Esophagus squamous epithelium (tissue), 5 donors: ENCODE measurements at places on chromosomes 7 and 10.

DNA sequence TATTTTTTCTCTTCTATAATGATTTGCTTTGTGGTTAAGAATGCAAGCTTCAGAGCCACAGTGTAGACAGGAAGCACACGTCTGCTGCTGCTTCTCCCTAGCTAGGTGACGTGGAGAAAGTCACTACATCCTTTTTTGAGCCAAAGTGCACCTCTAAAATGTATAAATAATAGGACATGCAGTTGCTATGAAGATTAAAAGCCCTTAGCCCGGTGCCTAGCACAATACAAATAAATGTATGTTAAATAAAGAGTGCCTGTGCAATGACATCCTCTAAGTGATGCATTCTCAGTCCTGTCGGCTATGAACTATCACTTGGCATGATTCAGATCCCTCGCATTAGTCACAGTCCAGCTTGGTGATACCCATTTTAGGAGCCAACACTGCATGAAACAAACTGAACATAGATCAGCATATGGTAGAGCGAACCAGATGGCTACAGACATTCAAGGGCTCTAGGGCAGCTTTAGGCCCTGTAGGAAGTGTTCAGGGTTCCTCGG is 4.8 kb upstream of the TRDMT1 start:
- DNase-seq: no peak

GRCh38 chr10:3747984-3748383 is 37.0 kb downstream of the KLF6 start:
- DNase-seq: no peak

DNA sequence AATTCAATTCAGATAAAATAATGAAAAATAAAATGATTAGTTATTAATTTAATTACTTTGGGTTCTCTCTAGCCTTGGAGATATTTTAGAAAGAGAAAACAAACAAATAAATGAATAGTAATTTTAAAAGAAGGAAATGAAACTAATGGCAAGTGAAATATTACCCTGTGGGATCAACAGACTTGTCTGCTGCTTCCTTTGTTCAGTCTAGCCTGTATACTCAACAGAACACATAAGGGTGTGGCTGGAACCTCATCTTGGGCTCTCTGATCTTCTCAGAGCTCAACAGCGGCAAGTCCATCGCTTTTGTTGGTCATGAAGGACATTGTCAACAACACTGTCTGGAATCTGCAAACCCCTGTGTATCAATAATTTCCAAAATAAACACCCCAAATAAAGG is 904.9 kb downstream of the IPMK start:
- DNase-seq: no peak

GRCh38 chr10:62696798-62697197 is 107.7 kb upstream of the ADO start:
- DNase-seq: no peak

GRCh38 chr7:96169439-96169838 is 152.5 kb downstream of the SLC25A13 start:
- no peak for DNase-seq

DNA sequence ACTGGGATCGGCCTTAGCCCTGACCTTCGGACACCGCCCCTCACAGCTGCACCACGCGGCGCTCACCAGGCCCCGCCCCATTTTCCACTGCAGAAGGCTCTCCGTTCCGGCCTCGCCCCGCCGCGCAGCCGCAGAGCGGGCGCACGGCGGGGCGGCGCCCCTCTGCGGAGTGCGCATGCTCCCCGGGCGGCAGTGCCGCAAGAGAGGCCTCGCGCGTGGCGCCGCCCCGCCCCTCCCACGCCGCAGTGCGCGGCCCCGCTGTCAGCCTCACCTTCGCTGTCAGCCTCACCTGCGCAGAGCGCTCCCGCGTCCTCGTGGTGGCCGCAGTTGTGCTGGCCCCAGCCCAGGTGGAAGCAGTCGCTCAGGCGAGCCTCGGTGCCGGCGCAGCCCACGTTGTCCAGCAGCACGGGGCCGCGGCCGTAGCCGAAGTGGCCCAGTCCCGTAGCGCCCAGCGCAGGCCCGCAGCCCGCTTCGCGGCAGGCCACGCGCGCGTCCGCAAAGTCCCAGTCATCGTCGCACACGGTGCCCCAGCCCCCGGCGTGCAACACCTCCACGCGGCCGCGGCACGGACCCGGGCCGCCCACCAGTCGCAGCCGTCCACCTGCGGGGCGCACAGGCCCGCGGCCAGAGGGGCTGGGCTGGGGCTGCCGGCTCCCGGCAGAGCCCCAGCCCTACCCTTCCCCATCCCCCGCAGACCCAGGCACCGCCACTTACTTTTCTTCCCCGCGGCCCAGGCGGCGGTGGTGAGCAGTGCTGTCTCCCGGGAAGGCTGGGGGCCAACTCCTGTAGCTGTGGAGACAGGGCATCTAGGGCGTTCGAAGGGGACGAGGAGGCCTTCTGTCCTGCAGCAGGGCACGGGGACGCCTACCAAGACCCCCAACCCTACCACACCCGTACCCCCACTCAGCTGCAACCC is 16.1 kb downstream of the SSC4D start:
- DNase-seq: peak; percentile 45

DNA sequence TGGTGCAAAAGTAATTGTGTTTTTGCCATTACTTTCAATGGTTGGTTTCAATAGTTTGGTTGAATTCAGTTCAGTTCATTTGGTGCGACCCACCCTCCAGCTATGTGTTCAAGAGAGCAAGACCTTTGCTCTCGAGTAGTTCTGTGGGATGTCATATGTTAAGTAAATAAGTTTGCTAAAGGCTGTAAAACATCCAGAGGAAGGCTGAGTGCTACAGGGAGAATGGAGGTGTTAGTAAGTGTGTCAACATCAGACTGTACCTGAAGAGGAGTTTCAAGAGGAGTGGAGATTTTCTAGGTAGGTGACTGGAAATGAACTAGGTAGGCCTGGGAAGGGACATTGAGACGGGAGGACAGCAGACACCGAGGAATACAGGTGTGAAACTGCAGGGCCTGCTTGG is 147.7 kb downstream of the SH2D4B start:
- DNase-seq: no peak
